Stimulated activated CD8-positive, alpha-beta memory T cell treated with anti-CD3 and anti-CD28 coated beads, Interleukin-4, amount 100 ng/mL, for 4 hours (primary cell): ENCODE measurements at places on chromosomes 5 and 9.
A peak's percentile ranks its signal among the peaks of the same experiment; 100 is the strongest.

DNA sequence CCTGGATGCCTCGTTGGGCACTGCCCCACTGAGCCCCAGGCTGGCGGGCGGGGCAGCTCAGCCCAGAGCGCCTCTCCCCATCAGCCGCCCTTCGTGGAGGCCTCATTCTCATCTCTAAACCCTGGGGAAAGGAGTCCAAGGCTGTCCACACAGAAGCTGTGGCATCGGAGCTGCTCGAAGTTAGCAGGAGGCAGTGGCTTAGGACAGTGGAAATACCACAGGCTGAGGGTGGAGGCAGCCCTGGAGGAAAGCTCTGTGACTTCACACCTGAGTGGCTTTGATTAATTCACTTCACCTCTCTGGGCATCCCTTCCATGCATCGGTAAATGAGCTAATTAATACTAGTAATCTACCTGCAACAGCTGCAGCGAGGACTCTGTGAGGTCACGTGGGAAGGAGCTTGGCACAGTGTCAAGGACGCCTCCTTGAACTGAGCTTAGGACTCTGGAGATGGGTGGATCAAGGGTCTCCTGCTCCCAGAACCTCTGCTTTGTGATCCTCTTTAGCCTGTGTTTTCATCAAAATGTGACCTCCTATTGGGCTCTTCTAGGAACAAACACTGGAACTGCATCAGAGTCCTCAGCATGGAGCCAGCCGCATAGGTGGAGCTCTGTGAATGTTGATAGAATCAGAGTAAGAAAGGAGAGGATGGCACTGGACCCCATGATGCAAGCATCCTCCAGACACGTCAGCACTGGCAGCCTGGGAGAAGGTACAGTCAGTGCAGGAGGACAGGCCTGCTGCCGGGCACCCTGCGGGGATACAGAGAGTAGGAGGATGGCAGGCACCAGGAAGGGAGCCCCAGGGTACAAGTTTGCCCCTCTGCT, 842 bp upstream of the ANGPTL2 start:
- no peak for DNase-seq

- DNase-seq = no peak
Measured at GRCh38 chr5:104297076-104297475, 734.5 kb upstream of the NUDT12 start.

DNA sequence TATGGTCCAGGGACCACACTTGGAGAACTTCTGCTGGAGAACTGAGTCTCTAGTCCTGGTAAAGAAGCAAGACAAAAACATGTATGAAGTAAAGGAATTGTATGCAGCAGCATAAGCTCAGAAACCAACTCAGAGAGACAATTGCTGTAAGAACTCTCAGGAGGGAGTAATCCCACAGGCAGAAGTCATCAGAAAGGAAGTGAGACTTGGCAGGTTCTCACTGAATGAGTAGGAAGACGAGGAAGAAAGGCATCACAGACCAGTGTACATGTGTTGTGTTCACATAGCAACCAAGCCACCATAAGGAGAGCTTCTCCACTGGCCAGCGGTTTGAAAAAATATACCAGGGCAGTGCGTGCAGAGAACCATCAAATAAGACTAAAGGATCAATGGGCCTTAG, 57.9 kb upstream of the FST start:
- DNase-seq = no peak

DNA sequence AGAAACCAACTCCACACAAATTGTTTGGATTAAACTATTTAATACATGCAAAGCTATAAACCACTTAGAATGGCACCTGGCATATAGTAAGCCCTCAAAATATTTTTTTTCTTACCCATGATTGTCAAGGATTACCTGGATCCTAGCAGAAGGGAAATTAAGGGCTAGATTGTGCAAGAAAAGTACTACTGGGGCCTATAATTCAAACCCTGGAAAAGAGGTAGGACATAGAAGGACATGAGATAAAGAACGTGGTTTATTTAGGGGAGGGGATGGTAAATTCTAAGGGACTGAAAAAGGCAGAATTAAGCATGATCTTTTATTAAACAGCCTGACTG, 14.9 kb upstream of the ARL15 start:
- DNase-seq = no peak

GRCh38 chr9:103649086-103649485, 445.0 kb upstream of the SMC2 start:
- DNase-seq = no peak

DNA sequence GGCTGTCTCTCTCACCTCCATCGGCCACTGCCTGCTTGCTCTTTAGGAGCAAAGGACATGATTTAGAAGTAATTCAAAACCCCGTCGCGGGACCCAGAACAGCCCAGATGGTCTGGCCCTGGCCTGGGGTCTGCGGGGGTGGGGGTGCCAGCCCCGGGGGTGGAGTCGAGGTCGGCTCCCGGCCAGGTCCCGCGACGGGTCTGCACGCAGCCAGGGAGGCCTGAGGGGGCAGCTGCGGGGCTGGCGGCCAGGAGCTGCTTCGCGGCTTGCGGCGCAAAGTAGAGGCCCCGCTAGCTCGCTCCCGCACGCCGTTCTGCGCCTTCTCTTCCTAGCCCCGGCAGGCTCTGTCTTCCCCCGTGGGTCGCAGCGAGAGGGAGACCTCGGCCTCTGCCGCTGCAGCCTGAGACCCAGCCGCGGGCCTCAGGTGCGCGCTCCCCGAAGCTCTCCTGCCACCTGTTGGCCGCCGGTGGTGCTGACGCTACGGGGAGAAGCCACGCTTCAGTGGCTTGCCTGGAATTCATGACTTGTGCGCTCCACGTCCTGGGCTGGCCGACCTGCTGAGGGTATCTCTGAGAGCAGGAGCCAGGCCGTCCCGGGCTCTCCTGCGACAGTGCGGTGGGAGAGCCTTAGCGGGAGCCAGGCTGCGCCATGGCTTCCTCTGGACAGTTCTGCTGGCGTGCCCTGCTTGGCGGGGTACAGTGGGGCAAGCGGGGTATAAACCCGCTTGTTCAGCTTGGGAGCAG, 157.2 kb upstream of the PITX1 start:
- DNase-seq = peak; percentile 10

DNA sequence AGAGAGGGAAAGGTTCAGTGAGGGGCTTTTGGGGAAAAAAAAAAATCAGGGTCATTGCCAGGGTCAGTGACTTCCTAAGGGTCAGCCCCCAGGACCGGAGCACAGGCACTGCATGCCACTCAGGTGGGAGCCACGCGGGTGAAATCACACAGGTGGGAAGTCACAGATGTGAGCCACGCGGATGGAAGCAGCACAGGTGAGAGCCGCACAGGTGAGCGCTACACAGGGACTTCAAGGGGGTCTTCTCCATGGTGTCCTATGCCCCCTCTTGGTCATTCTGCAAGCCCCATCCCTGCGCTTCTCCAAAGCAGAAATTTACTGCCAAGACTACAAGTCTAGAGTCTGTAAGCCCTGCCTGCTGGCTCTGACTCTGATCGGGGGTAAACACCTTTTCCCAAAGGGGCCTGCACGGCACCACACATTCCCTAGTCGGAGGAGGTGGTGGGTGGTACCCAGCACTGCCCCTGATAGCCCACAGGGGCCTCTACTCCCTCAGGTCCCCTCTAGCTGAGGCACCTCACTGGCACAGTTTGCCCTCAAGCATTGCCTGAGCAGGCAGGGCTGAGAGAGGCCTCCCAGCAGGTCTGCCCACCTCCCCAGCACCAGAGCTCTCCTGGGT, 18.3 kb upstream of the OBP2B start:
- DNase-seq = no peak

- no peak for DNase-seq
Measured at GRCh38 chr9:73357607-73358006, 205.9 kb downstream of the ANXA1 start.

DNA sequence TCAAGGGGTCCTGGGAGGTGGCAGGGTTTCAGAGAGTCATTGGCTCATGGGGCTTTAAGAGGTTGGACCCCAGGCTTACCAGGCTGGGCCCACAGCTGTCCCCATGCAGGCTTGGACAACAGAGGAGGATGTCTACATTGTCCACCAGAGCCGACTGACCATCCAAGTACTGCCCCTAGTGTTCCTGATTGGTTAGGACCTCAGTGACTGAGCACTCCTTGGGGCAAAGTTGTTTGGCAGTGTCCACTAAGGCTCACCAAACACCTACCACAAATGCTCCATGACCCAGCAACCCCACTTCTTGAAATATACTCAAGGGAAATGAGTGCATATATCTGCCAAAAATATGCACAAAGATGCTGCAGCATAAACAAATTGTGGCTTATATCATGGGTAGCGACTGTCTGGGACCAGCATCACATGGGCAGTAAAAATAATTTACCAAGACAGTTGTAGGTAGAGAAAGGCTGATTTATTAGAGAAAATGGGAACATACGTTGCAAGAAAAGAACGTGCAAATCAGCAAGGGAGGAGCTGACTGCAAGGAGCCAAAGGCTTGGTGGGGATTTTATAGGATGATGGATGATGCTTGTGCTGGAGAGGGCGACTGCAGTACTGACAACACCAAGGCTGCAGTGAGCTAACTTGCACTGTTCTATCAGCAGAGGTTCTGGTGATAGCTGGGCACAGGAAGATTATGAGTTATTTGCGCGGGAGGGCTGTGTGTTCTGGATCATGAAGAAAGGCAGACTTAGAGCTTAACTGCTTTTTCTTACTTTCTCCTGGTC, 265.2 kb downstream of the GADD45G start:
- DNase-seq = no peak

DNA sequence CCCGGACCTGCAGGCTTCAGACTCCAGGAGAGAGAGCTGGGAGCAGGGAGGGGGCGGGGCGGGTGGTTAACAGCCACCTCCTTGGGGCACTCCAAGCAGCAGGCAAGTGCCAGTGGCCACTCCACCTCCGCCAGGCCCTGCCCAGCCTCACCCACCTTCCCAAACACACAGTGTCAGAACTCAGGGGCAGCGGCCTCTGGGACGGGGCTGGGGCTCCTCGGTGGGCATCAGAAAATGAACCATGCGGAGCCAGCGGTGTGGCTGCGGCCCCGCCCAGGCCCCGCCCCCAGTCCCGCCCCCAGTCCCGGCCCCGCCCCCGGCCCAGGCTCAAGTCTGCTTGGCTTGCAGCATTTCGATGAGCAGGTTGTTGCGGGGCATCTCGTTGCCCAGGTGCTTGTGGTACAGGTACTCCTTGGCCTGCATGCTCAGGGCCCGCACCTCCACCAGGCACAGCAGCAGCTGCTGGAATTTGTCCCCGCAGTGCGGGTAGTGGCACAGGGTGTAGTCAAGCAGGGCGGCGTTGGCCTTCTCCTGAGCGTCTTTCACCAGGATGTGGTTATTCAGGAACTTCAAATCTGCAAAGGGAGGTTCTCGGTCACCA, 24.7 kb downstream of the NR5A1 start:
- no peak for DNase-seq
